Right lung (tissue), 10 donors: ENCODE measurements at places on chromosomes 11 and 22. TPM values are rescaled to one million over a fixed set of nuclear protein-coding genes. Genes with fewer than 3 reads are reported as not detected.

DNA sequence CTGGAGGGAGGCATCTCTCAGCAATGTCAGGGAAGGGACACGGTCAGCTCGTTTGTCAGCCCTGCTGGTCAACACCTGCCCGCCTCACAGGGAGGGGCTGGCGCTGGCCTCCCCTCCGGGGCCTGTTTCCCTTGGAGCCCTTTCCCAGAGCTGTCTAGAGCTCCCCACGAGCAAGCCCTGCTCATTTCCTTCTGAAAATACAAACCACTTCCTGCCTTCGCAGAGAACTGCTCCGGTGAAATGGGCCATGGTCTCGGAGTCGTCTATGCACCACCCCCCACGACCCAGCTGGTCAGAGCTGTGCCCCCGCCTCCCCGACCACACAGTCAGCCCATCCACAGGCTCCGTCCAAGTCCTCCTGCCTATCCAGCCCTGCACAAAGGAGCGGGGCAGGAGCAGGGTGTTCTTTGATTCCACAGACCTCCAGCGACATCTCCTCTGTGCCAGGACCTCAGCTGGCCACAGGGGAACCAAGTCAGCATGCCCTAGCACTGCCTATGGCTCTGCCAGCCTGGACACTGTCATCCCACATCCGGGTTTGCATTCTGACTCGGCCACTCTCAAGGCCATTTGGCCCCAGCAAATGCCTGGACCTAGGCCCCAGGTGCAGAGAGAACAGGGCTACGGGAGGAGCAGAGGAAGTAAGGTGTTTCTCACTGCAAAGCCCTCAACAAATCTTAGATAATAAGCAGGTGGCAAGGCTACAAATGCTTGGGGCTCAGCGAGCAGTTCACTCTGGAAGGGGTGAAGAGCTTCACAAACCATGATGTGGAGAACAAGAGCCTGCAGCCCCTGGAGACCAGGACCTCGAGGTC, 82.1 kb upstream of the WNT11 start:
- DNase-seq: no peak

GRCh38 chr22:44098966-44099530, 74.9 kb downstream of the PARVB start:
- DNase-seq: no peak

DNA sequence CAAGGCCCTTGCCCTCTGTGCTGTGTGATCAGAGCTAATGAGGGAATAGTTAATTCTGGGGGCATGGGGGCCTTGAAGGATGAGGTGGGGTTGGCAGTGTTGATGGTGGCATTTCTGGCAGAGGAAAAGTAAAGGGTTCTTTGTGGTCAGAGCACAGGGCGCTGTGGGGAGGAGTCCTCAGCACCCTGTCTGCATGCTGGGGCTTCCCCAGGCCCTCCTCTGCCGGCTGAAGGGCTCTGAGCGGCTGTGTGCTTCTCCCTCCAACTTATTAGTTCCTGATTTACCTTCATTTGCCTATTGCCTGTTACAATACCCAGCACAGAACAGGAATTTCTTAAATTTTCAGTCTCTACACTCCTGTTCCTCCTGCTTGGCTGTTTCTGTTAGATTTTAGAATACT, 122.8 kb downstream of the HIPK3 start:
- no peak for DNase-seq

GRCh38 chr22:31496735-31497146, 405 bp downstream of the SFI1 start:
- DNase-seq: no peak

OR8D1 gene
- not detected for polyA plus RNA-seq
